HuH-7.5 (cell line): ENCODE measurements at places on chromosomes 6 and 20.

- no peak for DNase-seq
Measured at GRCh38 chr20:13289031-13289430, 68.0 kb downstream of the ISM1 start.

GRCh38 chr6:19860235-19860877 is 23.2 kb downstream of the ID4 start:
- DNase-seq: no peak

DNA sequence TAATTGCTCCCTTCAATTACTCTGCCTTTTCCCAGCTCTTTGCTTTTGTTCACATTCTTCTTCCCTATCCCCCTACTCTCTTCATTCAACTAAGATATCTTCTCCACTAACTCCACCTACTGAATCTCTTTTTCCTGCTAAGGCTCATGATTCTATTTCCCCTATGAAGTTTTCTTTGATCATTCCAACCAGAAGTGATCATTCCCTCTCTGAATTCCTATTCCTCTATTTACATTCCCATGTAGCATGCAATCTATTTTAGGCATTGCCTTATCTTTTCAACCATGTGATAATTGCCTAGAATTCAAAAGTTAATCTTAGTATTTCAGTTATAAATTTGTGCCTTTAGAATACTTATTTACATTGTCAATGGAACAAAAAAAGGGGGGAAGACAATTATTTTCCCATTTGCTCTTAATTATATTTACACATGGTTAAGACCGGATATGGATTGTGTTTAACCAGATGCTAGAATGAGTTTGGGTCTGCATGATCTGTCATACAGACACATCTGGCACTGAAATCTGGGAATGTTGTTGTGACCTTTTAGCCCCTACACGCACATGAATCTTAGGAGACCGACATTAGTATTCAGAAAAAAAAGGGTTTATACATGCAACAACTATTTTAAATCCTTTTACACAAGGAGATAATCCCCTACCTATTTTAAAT is 20.8 kb downstream of the MOXD1 start:
- DNase-seq: no peak

DNA sequence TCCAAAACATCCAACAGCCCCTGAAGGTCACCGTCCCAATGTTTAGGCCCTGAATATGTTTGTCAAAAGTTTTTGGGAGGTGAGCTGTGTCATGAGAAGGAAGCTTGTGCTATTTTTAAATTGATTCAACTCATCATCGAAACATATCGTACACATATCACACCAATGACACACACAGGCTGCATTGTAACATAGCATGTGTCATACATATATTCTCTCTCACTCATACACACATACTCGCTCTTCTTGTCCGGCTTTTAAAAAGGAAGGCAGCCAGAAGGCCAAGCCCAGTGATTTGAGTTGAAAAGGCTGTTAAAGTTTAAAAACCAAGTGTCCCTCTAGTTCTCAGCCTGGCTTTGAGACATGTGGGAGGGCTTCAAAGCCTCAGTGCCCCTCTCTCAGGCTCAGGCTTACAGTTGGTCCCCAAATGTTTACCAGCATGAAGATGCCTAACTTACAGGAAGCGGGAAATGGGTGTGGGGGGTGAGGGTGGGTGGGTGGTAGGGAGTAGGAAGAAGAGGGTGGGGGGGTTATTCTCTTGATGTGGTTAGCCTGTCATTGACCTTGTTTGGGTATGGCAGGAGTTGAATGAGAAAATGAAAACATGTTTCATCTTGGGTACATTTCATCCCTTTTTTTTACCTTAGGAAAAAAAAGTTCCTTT is 3.3 kb upstream of the PRDM1 start:
- DNase-seq: no peak

DNA sequence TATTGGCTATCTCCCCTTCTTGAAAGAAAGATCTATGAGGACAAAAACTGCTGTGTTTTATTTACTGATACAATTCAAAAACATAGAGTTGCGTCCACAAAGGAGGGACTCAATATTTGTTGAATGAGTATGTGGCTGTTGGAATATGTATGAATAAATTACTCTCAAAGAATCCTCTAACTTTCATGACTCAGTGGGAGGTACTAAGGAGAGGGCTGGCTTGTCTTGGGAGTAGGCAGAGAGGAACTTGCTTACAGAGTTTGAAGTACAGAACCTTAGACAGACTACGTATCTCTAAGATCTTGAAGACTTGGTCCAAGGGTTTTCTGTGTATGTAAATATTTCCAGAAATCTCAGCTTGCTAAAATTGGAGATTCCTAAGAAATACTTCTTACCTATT is 504.0 kb upstream of the PTCHD4 start:
- no peak for DNase-seq

DNA sequence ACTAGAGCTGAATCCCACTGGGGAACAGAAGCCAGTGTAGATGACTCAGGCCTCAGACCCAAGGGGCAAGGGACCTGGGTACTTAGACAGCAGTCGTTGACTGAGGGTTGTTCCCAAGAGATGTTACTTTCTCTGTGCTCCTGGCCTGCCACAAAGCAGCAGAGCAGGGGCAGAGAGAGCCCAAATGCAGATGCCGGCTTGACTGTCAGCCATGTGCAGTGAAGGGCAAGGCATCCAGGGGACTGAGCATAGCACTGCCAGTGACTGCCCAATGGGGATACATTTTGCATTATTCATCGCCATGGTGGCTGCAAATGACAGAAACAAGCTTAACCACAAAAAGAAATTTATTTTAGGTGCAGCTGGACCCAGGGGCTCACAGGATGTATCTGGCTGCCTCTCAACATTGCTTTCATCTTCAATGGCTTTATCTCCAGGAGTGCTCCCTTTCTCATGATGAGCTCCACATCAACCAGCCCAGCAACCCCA is 7.6 kb upstream of the TP53RK start:
- DNase-seq: no peak

DNA sequence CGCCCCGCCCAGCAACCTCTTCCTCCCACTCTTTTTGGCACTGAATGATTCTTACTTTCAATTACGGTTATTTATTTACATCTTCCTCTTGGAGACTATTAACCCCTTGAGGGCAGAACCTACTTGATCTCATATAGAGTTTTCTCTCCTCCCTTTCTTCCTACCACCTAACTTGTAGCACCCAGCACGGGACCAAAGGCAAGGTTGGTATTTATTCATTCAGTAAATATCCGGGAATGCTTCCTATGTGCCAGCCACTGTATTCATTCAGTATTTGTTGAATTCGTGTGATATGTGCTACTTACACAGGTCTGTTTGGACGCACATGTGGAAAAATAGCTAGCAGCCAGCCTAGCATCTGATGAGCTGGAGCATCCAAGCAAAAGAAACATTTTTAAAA is 1.3 kb upstream of the CNKSR3 start:
- DNase-seq: no peak

- DNase-seq: no peak
Measured at GRCh38 chr6:169171951-169172350, 81.7 kb downstream of the THBS2 start.

- no peak for DNase-seq
Measured at GRCh38 chr20:19625426-19625825, 132.6 kb upstream of the RIN2 start.

DNA sequence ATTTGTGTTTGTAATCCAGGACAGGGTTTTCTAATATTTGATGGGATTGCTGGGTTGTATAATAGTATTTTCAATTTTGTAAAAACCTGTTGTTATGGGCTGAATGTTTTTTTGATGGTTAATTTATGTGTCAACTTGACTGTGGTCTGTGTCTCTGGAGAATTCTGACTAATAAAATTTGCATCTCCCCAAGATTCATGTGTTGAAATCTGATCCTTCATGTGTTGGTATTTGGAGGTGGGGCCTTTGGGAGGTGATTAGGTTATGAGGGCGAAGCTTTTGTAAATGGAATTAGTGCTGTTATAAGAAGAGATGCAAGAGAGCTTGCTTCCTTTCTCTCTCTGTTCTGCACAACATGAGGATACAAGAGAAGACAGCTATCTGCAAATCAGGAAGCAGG is 48.7 kb upstream of the SAMD5 start:
- no peak for DNase-seq

- no peak for DNase-seq
Measured at GRCh38 chr20:34541264-34541901, 17.1 kb upstream of the MAP1LC3A start.

GRCh38 chr20:9807136-9807535 is 31.7 kb downstream of the PAK5 start:
- no peak for DNase-seq

- DNase-seq: no peak
Measured at GRCh38 chr6:88655586-88655985, 307.8 kb downstream of the RNGTT start.

GRCh38 chr6:53066077-53066417 is 843 bp downstream of the FBXO9 start:
- peak; percentile 21 for DNase-seq

DNA sequence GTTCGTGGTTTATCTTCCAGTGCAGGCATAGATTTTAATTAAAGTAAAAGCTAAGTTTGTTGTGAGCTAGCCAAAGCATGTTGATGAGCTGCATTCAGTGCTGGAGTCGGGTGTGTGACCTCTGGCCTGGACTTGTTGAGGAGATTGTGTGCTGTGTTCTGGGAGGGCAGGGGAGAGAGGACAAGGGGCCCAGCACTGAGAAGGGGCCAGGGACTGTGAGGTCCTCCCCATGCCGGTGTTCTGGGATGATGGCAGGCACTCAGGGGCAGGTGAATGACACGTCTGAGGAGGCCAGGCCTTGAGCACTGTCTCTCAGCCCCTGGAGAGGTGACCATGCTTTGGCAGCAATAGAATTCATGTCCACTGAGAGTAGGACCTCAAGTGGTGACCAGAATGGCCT is 97.9 kb downstream of the FOXF2 start:
- DNase-seq: no peak

GRCh38 chr6:34439442-34439841 is 13.6 kb upstream of the RPS10 start:
- no peak for DNase-seq

DNA sequence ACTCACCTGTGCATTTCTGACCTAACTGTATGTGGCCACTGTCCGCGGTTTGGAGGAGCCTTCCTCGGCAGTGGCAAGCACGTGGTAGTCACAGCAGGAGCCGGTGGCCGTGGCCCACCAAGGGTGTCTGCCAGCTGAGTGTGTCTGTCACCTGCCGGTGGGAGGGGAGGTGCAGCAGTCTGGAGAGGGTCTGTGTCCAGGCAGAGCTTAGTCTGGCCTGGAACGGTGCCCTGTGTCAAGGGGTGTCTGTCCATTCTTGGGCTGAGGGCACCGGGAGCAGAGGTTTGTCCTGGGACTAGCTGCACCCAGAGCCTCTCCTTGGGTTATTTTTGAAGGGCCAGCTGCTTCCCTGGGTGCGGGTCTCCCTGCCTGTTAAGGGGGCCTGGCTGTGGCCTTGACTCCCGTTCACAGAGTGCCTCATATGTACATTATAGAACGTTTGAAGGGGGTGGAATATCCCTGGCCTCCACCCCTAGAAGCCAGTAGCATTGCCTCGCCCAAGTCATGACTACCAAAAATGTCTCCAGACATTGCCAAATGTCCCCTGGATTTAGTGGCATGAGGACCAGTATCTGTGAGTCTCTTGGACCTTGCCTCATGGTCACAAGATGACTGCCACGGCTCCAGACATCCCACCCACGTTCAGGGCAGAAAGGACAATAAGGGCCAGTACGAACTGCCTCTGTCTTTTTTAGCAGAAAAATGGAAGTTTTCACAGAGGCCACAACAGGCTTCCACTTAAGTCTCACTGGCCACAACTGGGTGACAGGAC is 5.2 kb downstream of the RBM38 start:
- DNase-seq: no peak

DNA sequence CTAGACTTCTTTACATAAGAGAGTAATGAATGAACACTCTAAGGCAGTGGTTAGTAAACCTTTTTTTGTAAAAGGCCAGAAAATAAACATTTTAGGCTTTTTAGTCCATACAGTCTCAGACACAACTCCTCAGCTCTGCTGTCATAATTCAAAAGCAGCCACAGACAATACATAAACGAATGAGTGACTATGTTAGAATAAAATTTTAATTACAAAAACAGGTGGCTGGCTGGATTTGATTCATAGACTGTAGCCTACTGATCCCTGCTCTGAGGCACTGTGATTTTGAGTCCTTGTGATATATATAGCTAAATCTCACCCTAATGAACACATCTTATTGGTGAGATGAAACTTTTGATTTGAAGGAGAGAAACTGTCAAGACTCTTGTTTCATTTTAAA is 155.1 kb downstream of the AIG1 start:
- DNase-seq: no peak

GRCh38 chr6:91653895-91654294 is 1067.0 kb upstream of the MAP3K7 start:
- no peak for DNase-seq

GRCh38 chr6:157518397-157519250 is 137.6 kb downstream of the ZDHHC14 start:
- DNase-seq: no peak

- DNase-seq: peak; percentile 78
Measured at GRCh38 chr20:17679941-17680835, 1.9 kb downstream of the RRBP1 start.

GRCh38 chr20:63982937-63983336 is 2.0 kb downstream of the PRPF6 start:
- no peak for DNase-seq

DNA sequence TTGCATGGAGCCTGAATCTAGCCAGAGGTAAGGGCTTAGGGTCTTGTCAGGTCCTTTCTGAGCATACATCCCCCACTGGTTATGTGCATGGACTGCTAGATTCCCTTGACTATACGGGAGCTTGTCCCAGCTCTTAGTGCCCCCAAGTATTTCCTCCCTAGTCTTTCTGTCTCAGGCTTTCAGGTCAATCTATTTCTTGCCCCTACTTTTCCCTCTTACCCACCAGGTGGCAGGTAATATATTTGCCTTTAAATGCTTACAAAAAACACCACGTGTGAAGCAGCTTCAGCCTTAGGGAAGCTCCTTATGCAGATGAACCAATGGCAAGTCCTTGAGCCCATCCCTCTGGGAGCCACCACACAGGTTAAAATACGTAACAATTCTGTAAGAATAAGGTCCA is 454.2 kb downstream of the GRIK2 start:
- no peak for DNase-seq

DNA sequence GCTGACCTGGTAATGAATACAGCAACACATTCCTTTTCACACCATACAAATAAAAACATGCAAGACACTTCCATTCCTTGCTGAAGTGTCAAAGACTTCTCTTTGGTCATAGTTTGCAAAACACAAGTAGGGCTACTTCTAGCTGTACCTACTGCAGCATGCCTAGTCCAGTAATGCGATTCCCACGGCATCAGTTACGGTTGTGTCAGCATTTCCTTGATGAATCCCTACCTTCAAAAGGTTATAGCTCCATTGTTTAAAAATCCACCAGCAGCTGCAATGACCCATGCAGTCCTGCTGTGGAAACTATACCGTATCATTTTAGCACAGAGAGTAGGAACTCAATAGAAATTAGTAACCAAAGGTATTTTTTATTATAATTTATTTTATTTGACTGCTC is 1371.5 kb downstream of the EPHA7 start:
- no peak for DNase-seq
